ENCODE measurements at places on chromosomes 3 and 15. TPM values are rescaled to one million over a fixed set of nuclear protein-coding genes. Genes with fewer than 3 reads are reported as not detected.

DNA sequence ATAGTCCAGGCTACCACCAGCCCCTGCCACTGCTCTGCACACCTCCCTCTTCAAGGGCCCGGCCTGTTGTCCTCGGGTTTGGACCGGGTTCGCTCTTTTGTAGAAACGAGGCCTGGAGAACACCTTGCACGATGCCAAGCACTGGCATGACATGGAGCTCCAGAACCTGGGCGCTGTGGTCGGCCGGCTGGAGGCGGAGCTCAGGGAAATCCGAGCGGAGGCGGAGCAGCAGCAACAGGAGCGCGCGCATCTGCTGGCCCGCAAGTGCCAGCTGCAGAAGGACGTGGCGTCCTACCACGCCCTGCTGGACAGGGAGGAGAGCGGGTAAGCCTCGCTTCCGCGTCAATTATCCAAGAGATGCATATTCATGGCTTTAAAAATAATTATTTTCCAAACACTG lies 72.4 kb downstream of the BFSP2 start:
- no peak for DNase-seq

- DNase-seq: no peak
Observed at GRCh38 chr3:55203546-55203945, 275.7 kb upstream of the LRTM1 start.

ALDH1L1 gene
- not detected for total RNA-seq

INO80 gene
- 25.9 TPM for total RNA-seq

STAC gene
- total RNA-seq: 10.9 TPM

CHRD gene
- total RNA-seq: 0.22 TPM

GRCh38 chr3:164577667-164578210 lies 500.6 kb downstream of the SI start:
- DNase-seq: no peak

Measured in GM23248 (cell line).